Esophagus muscularis mucosa (tissue), 4 donors: ENCODE measurements at places on chromosomes 16 and 17. TPM values are rescaled to one million over a fixed set of nuclear protein-coding genes. Genes with fewer than 3 reads are reported as not detected.

The ZG16 gene
- total RNA-seq, result not detected

The TPSD1 gene
- total RNA-seq, result 5.3 TPM

The PRKCB gene
- 5.8 TPM for total RNA-seq

GRCh38 chr16:57062329-57062728 is 30.1 kb upstream of the CPNE2 start:
- no peak for DNase-seq
- no peak overlapping the region for H3K4me3 ChIP-seq
- no peaks in the 10 kb centered on the region for H3K27me3 ChIP-seq
- H3K4me1 ChIP-seq, result peaks cover 14% of the 10 kb centered on the region

DNA sequence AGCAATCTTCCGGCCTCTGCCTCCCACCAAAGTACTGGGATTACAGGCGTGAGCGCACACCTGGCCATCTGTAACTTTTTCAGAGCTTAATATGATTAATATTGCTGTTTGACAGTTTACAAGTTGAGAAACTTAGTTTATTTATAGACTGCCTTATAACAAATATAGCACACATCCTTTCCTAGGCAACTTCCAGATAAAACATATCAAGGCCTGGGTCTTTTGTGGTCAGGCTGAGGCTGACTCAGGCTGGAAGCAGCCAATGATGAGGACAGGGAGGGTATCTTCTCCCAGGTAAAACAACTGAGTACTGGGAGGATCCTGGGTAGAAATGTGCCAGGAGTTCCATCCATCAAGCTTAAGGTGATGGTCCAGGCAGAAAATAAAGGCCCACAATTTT is 16.2 kb downstream of the LUC7L start:
- H3K36me3 ChIP-seq, result peaks cover 100% of the 10 kb centered on the region
- no peak for DNase-seq
- no peaks in the 10 kb centered on the region for H3K27me3 ChIP-seq
- H3K27ac ChIP-seq, result no peak overlapping the region
- H3K4me1 ChIP-seq, result no peaks in the 10 kb centered on the region

GRCh38 chr17:76444518-76445311 is 8.2 kb downstream of the UBE2O start:
- no peak overlapping the region for H3K4me3 ChIP-seq
- no peak overlapping the region for H3K27ac ChIP-seq

- no peak for DNase-seq
- H3K4me3 ChIP-seq, result peak overlapping the region; percentile 84
- H3K27me3 ChIP-seq, result no peaks in the 10 kb centered on the region
- peaks cover 43% of the 10 kb centered on the region for H3K36me3 ChIP-seq
- peak overlapping the region; percentile 92 for H3K27ac ChIP-seq
Measured at GRCh38 chr17:2042933-2043332, 1.1 kb downstream of the OVCA2 start.

The PERCC1 gene
- not detected for total RNA-seq

The PSMD11 gene
- 70.2 TPM for total RNA-seq

DNA sequence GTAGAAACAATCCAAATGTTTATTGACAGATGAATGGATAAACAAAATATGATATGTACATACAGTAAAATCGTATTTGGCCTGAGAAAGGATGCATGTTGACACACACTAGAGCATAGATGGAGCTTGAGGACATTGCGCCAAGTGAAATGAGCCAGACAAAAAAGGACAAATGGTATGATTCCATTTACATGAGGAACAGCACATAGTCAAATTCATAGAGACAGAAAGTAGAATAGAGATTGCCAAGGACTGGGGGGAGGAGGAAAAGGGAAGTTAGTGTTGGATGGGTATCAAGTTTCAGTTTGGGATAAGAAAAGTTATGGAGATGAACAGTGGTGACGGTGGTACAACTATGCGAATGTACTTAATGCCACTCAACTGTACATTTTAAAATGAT is 47.9 kb downstream of the COPRS start:
- no peaks in the 10 kb centered on the region for H3K27me3 ChIP-seq
- H3K27ac ChIP-seq, result no peak overlapping the region

- no peak overlapping the region for H3K4me3 ChIP-seq
- peaks cover 6% of the 10 kb centered on the region for H3K4me1 ChIP-seq
- H3K27ac ChIP-seq, result no peak overlapping the region
- peaks cover 61% of the 10 kb centered on the region for H3K36me3 ChIP-seq
Measured at GRCh38 chr16:74657870-74658642, 8.6 kb downstream of the RFWD3 start.

DNA sequence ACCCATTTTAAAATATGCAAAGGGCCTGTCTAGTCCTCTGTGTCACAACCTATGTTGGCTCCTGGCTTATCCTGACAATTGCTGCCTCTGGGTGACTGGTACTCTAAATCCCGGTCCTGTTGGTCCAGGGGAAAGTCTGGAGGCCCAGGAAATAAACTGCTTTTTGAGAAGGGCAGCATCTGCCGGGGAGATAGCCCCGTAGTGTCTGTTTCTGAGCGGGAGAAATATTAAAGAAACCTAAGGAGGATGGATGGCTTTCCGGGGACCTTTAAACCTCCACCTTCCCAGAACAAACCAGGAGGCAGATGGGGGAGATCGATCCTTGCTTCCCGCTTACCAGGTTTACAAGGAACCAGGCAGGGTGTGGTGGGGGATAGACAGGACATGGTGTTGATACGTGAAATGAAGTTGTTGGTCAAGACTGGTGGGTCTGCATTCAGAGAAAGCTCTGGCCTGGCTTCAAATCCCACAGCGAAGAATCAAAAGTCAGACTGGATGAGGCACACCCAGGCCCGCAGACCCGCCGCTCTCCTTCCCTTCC is 3.8 kb downstream of the HOXB2 start:
- H3K36me3 ChIP-seq, result no peaks in the 10 kb centered on the region
- H3K4me3 ChIP-seq, result peak overlapping the region; percentile 79
- no peak for DNase-seq
- H3K4me1 ChIP-seq, result peaks cover 23% of the 10 kb centered on the region

- DNase-seq, result no peak
- H3K4me1 ChIP-seq, result peaks cover 11% of the 10 kb centered on the region
- H3K4me3 ChIP-seq, result no peak overlapping the region
- H3K27ac ChIP-seq, result no peak overlapping the region
- no peaks in the 10 kb centered on the region for H3K27me3 ChIP-seq
Measured at GRCh38 chr16:4494746-4495490, 18.7 kb downstream of the HMOX2 start.

DNA sequence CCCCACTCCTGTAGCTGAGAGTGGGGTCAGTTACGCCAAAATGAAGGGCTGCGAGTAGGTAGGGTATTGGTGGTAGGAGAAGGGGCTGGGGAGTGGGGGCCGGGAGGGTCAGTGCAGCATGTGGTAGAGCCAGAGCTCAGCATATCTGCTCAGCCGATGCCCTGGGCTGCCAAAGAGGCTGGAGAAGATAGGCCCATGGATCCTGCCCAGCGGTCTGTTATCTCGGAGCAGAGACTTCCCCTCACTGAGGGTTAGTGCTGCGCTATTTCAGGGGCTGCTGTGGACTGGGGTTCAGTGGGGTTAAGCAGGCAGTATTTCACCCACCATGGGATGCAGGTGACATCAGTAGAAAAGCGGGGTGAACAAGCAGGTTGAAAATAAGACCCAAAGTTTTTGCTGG is 19.7 kb downstream of the RHBDL3 start:
- peaks cover 11% of the 10 kb centered on the region for H3K4me1 ChIP-seq
- H3K27ac ChIP-seq, result no peak overlapping the region
- no peak overlapping the region for H3K4me3 ChIP-seq
- no peak for DNase-seq

GRCh38 chr16:57750796-57751538 is 15.4 kb downstream of the KATNB1 start:
- no peak for DNase-seq
- H3K27me3 ChIP-seq, result no peaks in the 10 kb centered on the region
- H3K4me3 ChIP-seq, result no peak overlapping the region
- H3K27ac ChIP-seq, result no peak overlapping the region
- no peaks in the 10 kb centered on the region for H3K4me1 ChIP-seq

GRCh38 chr17:70599198-70599597 is 429.9 kb downstream of the KCNJ2 start:
- no peak overlapping the region for H3K27ac ChIP-seq
- H3K36me3 ChIP-seq, result no peaks in the 10 kb centered on the region
- H3K4me3 ChIP-seq, result no peak overlapping the region
- DNase-seq, result no peak
- H3K27me3 ChIP-seq, result no peaks in the 10 kb centered on the region
- H3K4me1 ChIP-seq, result no peaks in the 10 kb centered on the region
